ENCODE measurements at places on chromosomes 1 and 21. TPM values are rescaled to one million over a fixed set of nuclear protein-coding genes. Genes with fewer than 3 reads are reported as not detected.

GRCh38 chr21:42113926-42114409 is 42.9 kb downstream of the UMODL1 start:
- peaks cover 6% of the 10 kb centered on the region for H3K4me1 ChIP-seq
- no peak overlapping the region for H3K4me3 ChIP-seq
- H3K27ac ChIP-seq, result no peak overlapping the region
- H3K27me3 ChIP-seq, result no peaks in the 10 kb centered on the region
- H3K36me3 ChIP-seq, result no peaks in the 10 kb centered on the region

DNA sequence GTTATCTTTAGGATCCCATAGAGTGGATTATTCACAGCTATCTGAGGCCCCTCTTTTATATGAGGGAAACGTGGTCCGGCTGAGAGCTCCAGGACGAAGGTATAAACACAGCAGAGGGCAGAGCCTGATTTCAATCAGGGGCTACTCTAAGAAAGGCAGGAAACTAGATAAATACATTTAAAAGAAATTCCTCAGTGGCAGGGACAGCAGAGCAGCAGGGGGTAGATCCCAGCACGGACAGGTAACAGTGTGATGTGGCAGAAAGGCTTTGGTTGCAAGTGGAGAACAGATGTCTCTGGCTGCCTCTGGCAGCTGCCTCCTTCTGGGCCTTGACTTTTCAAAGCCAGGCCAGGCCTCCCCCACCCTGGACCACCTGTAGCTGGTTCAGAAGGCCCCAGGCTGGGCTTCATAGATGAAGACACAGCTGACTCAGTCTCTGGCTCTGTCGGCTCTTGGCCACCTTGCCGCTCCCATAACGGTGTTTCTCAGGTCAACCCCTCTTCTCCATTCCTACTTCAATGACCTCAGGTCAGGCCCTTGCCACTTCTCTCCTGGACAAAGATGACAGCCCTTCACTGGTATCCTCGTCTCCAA is 43.8 kb downstream of the FAM78B start:
- H3K4me1 ChIP-seq, result no peaks in the 10 kb centered on the region
- DNase-seq, result no peak
- no peaks in the 10 kb centered on the region for H3K36me3 ChIP-seq

DNA sequence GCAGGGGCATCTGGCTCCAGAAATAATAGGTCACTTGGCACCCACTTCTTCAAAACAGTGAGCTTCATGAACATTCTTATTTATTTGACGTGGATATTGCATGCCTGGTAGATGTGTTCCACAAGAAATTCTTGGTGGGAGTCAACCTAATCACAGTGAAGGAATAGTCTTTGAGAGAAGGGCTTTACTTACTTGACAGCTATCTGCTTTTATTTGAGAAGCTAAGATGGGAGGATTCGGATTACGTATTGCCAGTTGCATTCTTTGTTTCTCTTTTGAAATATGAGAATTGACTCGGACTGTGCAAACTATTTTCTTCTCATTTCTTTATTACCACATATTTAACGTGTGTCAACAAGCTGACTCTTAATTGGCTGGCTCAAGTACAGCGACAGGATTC is 117.2 kb downstream of the FASLG start:
- no peak overlapping the region for H3K4me3 ChIP-seq
- no peak overlapping the region for H3K27ac ChIP-seq
- H3K36me3 ChIP-seq, result no peaks in the 10 kb centered on the region

Gene CCDC24
- total RNA-seq, result 20.1 TPM

Gene ESPN
- total RNA-seq, result 20.8 TPM

Data from lung (tissue), 17 donors.